ENCODE measurements at places on chromosomes 12 and 14.

DNA sequence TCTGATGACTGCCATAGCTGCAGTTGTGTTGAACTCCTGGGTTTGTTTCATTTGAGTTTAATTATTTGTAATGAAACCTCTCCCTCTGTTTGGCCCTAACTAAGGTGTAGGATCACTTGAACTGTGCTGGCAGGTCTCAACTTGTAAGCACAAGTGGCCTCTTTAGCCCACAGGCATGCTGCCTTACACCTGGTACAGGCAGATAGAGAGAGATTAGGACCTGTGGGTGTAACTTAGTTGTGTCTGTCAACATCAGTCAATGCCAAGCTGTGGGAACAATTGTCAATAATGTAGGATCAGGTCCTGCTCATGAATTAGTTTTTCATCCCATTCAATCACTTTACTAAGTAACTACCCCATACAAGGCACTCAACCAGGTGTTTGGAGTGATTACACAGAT, 263.0 kb upstream of the G2E3 start:
- DNase-seq: no peak

DNA sequence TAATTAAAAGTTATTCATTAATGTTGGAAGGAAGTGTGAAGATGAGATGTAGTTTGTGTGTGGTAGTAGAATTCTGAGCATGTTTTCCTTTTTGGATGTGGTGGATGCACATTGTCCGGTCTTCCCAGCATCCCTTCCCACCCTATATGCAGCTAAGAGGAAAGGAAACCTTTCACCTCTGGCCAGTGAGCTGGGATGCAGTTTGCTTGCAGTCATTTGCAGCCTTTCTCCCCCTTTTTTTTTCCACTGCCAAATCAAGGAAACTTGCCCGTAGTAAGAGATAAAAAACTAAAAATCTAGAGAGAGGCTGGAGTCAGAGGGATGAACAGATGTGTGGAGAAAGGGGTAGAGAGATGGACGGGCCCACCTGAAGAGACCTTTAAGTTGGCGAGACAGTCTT, 72.5 kb upstream of the SLC38A2 start:
- DNase-seq: no peak

DNA sequence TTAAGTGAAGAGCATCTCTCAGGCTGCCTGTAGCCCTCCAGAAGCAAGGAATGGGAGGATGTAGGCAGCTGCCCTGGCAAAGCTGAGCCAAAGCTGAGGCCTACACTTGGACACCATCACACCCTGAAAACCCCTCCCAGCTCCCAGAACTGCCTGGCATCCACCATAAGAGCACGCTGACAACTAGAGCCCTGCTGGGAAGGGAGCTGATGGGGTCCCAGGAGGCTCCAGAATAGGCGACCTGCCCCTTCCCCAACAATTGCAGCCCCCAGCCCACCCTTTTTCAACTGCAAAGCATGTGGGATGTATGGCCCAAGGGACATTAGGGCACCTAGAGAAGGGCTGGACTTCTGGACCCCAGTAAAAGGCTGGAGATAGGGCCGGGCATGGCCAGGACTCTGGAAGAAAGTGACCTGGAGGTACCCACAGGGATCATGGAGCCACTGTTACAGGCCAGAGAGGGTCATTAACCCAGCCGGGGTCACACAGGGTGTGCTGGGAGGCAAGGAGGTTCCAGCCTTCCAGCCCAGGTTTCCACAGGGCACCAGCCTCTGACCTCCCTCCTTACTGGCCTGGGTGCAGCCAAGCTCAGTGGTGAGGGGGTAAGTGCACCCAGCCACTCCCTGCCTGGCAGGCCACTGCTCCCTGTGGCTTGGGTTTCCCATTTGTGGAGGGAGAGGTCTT, 27.8 kb downstream of the FAM222A start:
- DNase-seq: no peak

DNA sequence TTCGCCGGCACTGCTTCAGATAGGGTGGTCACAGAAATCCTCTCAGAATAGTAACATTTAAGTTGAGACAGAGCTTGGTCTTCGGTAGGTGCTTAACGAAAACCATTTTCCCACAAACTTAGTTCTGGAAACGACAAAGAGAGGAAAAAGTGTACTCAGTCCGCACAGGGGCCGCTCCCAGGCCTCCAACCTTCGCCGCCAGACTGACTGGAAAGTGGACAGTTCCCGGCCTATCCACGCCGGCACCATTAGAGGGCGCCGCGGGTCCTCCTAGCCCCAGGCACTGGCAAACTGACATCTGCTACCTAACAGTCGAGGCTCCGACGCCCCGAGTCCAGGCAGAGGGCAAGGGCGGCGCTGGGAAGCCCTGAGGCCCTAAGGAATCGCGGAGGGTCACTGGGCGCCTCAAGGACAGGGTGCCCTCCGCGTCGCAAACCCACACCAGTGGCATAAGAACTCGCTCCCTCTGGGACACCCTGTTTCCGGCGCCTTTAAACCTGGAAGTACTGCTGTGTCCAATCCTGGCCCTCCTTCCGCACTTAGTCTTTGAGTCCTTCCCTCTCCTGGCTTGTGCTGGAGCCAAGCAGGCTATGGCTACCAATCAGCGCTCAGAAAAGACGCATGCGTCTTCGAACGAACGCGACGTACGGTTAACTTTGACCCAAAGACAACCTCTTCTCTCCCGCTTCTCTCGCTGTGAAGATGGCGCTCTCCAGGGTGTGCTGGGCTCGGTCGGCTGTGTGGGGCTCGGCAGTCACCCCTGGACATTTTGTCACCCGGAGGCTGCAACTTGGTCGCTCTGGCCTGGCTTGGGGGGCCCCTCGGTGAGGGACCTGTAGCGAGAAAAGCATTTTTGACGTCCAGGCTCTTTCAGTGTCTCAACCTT, at the start of gene LETMD1:
Gene LETMD1 (plus strand): TSS at position 673 of the 886 bp plus-strand sequence. CDS start 30 bp downstream, at position 703.
- peak; percentile 96 for DNase-seq

DNA sequence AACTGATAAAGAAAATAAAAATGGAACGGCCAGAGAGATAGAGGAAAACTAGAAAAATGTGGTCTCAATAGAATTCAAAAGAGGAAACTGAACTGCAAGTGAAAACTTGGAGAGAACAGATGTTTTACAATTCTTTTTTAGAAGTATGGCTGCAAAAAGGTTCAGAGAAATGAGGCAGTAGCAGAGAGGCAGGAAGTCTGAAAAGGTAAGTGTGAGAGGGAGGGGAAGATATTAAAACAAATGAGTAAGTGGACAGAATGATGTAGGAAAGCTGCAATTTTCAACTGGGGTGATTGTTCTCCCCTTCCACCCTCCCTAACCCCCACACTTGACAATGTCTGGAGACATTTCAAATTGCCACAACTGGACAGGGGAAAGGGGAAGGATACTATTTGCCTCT, 12.9 kb downstream of the BTBD7 start:
- no peak for DNase-seq

- DNase-seq: no peak
Measured at GRCh38 chr12:117356048-117356447, 5.4 kb downstream of the NOS1 start.

DNA sequence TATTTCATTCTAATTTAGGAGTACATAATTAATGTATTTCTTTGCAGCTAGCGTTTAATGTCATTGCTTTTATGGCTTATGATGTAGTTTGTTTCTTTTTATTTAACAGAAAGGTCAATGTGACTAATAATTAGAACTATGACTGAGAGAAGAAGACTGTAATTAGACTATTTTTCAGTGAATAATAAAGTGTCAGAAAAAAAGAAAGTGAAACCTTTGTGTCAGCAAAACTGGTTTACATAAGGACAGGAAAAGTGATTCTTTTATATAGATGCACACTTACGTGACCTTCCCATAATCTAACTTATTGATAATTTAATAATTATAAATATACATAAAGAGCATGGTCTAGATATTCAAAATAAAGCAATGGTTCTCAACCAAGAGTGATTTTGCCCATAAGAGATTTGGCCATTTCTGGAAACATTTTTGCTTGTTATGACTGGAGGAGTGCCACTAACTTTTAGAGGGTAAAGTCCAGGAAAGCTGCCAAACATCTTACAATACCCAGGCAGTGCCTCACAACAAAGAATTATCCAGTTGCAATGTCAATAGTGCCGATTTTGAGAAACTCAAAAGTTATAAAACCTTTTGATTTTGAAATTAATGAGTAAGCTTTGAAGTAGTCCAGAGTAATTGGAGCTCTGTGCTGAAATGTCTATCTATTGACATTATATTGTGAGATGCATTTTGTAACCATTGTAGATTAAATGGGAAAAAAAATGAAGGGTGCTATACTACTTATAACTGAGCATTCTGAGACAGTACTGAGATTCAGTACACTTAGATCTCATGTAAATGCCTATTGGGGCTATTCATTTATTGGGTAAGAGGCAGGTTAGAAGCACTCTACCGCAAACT, 227.1 kb downstream of the C12orf50 start:
- no peak for DNase-seq

DNA sequence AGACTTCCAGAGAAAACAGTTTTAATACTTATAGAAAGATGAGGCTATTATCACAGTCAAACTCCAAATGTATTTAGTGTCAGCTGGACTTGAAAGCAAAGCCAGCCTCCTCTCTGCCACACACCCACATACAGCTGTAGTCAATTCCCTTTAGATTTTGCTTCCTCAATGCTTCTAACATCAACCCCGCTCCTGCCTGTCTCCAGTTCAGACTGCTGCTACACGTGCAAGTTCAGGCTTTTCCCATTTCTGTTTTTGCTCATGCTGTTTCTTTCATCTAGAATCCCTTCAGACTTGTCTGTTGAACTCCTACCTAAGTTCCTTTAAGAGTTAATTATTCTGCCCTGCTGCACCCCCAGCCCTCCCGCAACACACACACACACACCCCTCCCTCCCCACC, 380.0 kb downstream of the KCNH5 start:
- DNase-seq: no peak

GRCh38 chr14:35164849-35165248, 42.5 kb downstream of the PRORP start:
- no peak for DNase-seq

- no peak for DNase-seq
Measured at GRCh38 chr12:70049596-70050360, 193.5 kb upstream of the CNOT2 start.

DNA sequence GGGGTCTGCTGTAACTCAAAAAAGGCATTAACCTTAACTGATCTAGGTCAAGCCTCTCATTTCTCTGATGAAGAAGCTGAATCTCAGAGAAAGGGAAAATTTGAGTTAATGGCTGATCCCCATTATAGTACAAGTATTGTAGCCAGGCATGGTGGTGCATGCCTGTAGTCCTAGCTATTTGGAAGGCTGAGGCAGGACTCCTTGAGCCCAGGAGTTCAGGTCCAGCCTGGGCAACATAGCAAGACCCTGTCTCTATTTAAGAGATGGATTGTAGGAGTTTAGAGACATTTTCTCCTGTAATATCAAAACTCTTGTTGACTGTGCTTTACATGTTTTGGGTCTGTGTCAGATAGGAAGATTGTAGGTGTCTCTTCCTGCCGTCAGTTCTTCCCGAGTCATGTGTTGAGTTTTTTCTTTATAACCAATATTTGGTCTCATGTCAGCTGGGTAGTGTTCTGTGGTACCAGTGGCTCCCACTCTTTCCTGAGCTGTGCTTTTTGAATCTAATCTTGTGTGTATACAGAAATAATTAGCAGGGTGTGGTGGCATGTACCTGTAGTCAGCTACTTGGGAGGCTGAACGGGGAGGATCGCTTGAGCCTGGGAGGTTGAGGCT, 8.6 kb downstream of the COPZ1 start:
- no peak for DNase-seq

- no peak for DNase-seq
Measured at GRCh38 chr14:47596232-47596631, 79.2 kb downstream of the MDGA2 start.

DNA sequence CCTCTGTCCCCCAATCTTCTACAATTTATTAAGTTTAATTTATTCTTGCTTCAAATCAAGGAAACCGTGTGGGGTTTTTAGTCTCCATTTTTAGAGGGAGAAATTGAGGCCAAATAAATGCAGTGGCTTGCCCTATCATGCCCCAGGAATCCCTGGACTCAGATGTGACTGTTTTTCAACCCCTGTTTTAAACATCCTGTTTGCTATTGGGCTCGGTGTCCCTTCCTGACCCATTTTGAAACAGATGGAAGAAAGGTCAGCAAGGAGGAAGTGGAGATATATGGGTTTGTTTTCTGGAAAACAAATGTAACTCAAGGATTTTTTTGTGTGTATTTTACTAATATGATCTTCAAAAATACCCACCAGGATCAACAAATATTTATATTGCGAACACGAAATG, 84.7 kb downstream of the DACT1 start:
- no peak for DNase-seq

- no peak for DNase-seq
Measured at GRCh38 chr12:117732761-117733548, 235.8 kb downstream of the KSR2 start.

GRCh38 chr14:54133896-54134295, 177.3 kb upstream of the BMP4 start:
- DNase-seq: no peak

GRCh38 chr12:58211211-58211610, 269.8 kb downstream of the ATP23 start:
- no peak for DNase-seq

DNA sequence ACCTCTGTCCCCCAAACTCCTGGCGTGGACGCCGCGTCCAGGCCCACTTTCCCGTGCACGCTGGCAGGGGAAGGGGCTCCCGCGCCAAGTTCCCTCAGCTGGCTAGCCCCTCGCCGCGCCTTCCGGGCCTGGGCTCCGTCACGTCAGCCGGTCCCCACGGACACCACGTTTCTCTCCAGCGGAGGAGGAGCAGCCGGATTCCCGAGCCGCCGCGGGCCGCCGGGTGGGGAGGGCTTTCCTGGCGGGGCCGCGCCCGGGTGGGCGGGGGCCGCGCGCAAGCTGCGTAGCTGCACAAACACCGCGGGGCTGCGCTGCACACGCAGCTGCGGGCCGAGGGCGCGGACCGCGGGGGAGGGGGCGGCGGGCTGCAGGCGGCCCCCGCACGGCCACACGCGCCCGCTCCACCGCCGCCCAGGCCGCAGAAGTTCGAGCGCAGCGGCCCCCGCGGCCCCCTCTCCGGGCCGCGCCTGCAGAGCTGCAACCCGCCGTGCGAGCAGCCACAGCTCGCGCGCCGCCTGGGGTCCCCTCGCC, 45.1 kb upstream of the PNMA1 start:
- peak; percentile 27 for DNase-seq

GRCh38 chr12:70402597-70402996, 36.5 kb downstream of the KCNMB4 start:
- DNase-seq: no peak

DNA sequence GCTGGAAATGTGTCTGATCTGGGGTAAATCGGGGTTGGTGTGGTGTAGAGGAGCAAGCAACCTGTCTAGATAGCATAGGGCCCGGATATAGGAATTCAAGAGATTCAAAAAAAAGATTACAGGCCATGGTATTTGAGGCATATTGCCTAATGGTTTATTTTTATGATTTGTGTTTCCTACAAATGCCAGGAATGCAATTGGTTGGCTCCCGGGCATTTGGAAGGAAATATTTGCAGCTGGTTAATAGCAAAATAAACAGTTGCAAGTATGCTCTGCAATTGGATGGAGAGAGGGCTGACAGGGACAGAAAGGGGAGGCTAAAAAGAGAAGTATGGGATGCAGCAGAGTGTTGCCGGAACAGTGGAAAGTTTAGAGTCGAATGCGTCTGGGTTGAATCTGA, 315.6 kb upstream of the ATP2B1 start:
- no peak for DNase-seq

- DNase-seq: no peak
Measured at GRCh38 chr12:103272949-103273348, 222.8 kb downstream of the C12orf42 start.

GRCh38 chr12:52487211-52487610, 5.8 kb downstream of the KRT6A start:
- DNase-seq: no peak

- DNase-seq: no peak
Measured at GRCh38 chr12:58896278-58896677, 24.0 kb downstream of the LRIG3 start.
